ENCODE measurements at places on chromosomes 7 and 10.

GRCh38 chr7:128171342-128171918 lies 69.6 kb upstream of the LEP start:
- no peak for DNase-seq

DNA sequence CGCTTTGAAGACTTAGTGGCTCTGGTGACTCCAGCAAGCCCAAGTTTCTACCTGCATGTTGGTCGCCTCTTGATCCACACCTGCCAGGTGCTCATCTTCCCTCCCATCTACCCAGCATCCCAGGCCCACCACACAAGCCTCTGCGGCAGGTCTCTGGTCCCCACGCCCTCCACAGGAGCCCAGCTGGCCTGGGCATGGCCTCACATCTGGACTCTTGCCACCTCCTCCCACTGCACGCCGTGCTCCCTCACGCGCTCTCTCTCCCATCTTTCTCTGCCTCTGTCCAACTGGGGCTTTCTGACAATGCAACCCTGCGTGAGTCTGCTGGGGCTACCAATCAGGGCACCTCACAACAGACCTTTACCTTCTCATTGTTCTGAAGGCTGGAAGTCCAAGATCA lies 50.2 kb upstream of the FGFR2 start:
- DNase-seq = no peak

- no peak for DNase-seq
These were observed 31.8 kb upstream of the HMX3 start for GRCh38 chr10:123103944-123104343.

DNA sequence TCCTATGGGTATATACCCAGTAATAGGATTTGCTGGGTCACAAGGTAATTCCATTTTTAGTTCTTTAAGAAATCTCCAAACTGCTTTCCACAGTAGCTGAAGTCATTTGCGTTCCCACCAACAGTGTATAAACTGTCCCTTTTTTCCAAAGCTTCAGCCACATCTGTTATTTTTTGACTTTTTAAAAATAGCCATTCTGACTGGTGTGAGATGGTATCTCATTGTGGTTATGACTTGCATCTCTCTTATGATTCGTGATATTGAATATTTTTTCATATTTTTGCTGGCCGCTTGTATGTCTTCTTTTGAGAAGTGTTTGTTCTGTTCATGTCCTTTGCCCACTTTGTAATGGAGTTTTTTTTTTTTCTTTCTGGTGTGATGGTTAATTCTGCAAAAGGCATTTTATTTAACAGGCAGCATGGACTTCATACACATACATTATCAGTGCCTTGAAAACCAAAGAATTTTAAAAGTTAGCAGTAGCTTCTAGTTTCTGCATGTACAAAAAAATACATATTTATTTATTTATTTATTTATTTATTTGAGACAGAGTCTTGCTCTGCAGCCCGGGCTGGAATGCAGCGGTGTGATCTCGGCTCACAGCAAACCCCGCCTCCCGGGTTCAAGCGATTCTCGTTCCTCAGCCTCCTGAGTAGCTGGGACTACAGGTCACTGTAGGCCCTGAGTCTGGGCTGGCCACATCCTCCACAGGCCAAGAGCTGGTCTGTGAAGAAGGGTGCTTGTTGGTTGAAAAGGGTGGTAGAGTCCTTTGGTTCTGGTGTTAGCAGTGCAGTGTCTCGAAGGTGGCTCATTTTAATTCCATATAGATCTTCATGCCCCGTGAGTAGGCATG lies 32.3 kb downstream of the AGR3 start:
- no peak for DNase-seq

DNA sequence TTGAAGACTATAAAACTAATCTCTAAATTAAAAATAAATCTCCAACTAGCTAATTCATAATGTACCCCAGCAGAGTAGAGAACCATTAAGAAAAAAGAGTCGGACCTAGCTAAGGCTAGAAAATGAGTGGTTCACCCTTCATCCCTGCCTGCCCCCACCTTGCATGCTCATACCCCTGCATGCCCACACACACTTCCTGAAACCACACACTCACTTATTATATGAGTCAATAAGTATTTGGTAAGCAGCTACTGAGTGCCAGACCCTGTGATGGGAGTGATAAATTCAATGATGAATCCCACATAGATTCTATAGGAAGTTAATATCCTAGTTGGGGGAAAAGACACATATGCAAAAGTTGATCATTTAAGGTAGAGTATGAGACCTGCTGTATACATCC lies 152.9 kb upstream of the INHBA start:
- DNase-seq = no peak

DNA sequence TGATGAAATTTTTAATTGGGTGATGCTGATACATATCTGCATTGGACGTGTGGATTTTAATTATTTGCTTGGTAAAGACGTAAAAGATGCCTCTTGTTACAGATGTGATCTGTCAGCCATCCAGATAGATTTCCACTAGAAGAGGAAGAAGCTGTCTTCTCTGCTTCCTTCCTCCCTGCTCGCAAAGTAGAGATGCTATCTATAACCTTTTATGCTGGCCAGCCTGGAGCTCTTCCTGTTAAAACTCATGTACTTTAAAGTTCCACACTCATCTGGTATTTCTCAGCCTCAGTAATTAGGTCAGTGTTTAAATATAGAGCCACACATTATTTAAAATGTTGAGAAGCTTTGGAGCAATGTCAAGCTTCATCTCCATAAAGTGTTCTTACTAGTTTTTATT lies 51.2 kb upstream of the TMEM229A start:
- DNase-seq = no peak

DNA sequence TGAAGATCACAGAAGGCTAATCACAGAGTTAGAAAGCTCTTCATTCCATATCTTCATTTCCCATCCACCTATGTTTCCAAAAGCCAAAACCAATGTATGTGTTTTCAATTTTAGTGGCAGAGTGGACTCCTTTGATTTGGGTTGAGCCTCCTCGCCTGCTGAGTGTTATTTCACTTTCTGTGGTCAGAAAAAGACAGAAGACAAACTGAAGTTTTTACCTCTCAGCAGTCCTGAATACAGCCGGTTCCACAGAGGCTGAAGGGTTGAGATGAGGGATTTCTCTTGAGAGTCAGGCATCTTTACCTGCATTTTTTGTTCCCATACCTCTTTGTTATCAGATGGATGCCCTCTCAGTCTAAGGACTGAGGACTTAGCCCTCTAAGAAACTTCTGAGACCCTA lies 659.6 kb downstream of the CCSER2 start:
- no peak for DNase-seq

GRCh38 chr10:112721080-112721698 lies 228.9 kb upstream of the TCF7L2 start:
- DNase-seq = no peak

GRCh38 chr7:97025130-97025499 lies 484 bp upstream of the DLX5 start:
- DNase-seq = no peak

DNA sequence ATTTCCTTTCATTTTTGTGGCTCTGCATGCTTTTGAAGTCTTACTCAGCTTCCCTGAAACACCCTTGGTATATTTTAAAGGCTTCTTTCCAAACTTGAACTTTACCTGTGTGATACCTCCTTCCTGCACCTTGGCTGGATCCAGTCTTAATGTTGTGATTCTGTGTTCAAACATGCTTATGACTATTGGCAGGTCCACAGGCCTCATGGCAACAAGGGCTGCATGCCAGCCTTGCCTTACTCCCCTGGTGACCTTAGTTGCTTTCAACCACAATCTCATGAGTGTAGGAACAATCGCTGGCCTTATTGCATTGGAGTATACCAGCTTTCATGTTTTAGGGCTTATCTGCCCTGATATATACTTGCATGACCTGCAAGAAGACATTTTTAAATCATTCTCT lies 238.7 kb downstream of the KIF20B start:
- DNase-seq = no peak

GRCh38 chr7:133331861-133332260 lies 79.0 kb downstream of the EXOC4 start:
- no peak for DNase-seq

GRCh38 chr7:45689011-45689796 lies 115.0 kb downstream of the ADCY1 start:
- no peak for DNase-seq

GRCh38 chr10:69819716-69820506 lies 18.2 kb downstream of the COL13A1 start:
- DNase-seq = no peak

DNA sequence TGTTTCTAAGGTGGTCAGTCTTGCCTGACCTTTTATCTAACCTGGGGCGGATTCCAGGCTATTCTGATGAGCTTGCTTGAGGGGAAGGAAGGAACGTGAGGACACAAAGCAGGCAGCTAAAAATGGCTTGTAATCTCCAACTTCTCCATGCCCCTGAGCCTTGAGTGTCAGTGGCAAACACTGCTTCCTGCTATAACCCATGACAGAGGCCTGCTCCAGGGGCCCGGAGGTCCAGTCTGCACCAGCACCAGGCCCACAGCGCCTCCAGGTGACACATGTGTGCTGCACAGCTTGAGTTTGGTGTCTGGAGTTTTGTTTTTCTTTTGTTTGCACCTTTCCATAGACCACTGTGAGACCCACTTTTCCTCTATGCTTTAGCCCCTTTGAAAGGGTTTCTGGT lies 207.9 kb downstream of the PAXIP1 start:
- no peak for DNase-seq

- DNase-seq = no peak
These were observed 36.2 kb downstream of the TOMM7 start for GRCh38 chr7:22786290-22786932.

DNA sequence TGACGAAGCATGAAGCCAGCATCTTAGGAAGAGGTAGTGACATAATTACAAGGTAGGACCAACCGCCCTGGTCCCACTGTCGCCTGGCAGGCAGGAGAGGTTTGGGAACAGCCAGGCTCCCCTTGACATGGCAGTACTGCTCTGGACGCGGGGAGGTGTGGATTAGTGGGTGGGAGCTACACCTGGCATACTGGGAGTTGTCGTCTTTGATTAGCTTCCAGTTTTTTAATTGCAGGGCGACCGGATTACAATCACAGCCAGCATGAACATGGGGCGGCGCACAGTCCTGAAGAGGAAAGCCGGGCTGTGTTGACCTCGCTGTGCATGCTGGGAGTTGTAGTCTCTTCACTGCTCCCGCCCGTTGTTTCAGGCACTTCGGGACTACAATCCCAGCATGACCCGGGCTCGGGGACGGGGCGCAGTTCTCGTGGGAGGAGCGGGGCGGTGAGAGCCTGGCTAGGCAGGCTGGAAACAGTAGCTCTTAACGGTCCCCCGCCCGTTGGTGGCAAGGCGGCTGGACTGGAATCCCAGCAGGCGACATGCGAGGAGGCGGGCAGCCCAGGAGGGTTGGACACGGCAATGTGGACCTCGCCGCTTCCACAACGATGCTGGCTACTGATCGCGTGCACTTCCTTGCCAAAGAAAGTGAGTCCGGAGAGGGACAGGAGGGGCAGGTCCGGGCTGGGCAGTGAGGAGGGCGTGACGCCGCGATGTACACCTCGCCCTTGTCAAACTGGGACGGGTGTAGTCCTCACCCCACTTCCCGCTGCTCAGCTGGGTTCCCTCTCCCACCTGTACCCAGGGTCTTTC lies 98.0 kb upstream of the ZNF722 start:
- peak; percentile 88 for DNase-seq

- no peak for DNase-seq
These were observed 150.0 kb upstream of the IGFBP3 start for GRCh38 chr7:46071076-46071475.

DNA sequence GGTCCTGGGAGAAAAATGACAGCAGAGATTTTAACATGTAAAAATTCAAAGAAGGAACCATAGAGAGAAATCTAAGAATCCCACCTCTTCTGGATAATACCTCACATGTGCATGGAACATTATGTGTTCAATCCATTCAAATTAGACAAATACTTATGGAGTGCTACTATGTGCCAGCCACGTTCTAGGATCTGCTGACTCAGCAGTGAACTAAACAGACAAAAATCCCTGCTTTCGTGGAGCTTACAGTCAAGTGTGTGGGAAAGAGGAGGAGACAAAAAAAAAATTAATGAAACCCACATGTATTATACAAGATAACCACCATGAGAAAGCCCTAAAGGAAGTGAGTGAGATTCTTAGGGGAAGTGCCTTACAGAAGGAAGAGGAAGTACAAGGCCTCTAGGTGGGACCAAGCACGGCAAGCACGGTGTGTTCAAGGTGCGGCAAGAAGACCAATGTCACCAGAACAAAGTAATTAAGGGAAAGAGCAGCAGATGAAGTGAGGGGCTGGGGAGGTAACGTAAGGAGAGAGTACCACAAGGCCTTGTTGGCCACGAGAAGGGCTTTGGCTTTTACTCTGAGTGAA lies 71.0 kb downstream of the SLC25A13 start:
- DNase-seq = no peak

DNA sequence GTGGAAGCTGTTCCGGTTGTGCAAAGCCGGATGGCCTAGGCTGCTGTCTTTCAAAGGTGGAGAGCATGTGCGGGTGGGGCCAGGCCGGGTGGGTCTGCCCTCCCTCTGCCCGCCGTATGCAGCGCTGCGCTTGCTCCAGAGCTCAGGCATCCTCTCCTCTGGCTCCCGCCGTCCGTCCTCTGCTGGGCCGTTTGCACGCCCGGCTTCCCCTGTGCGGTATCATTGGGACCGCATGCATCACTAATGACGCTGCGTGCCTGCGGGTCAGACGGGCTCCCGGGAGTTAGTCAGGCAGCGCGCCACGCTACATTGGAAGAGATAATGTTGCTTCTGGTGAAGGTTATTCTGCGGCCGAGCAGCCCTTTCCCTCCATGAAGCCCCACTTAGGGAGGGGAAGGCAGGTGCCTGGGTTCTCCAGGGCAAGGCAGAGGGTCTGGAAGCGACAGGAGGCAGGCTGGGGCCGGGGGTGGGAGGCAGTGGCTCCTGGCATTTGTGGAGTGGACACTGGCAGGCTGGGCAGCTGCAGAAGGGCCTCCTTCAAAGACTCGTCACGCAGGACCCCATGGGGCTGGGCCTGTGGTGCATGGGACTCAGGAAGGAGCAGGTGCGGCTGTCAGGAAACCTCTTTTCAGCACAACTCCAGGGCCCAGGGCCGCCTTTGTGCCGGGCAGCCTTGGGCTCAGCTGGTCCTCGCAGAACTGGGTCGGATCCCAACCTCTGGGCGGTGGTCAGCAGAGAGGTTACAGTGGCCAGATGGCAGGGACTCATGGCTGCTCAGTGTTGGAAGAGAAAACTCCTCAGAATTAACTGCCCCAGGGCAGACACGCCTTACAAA lies 318.5 kb downstream of the WDR37 start:
- DNase-seq = no peak

DNA sequence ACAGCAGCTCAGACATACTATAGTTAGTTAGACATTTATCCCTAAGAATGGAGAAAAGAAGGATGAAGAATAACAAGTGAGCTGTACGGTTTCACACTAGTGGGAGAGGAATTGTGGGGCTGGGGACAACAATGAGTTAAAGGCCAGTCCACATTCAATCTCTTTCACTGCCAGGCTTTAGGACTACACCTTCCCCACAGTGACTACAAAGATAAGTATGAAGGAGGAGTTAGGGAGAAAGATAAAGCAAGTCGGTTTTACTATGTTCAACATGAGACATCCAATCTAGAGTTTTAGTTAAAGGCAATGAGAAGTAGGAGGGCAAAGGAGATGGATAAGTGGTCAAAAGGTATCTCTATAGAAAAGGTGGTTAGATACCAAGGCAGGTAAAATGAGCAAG lies 16.3 kb downstream of the ARHGAP12 start:
- DNase-seq = no peak

- no peak for DNase-seq
These were observed 36.3 kb upstream of the TOMM7 start for GRCh38 chr7:22858640-22859561.

GRCh38 chr7:129376778-129377700 lies 57.2 kb upstream of the STRIP2 start:
- no peak for DNase-seq
